ENCODE measurements at places on chromosomes 7 and 10. TPM values are rescaled to one million over a fixed set of nuclear protein-coding genes. Genes with fewer than 3 reads are reported as not detected.

GRCh38 chr7:54995610-54996363 is 23.0 kb upstream of the EGFR start:
- no peak overlapping the region for H3K4me3 ChIP-seq
- H3K36me3 ChIP-seq = no peaks in the 10 kb centered on the region
- H3K4me1 ChIP-seq = peaks cover 3% of the 10 kb centered on the region
- no peak for DNase-seq
- no peaks in the 10 kb centered on the region for H3K27me3 ChIP-seq
- no peak overlapping the region for H3K27ac ChIP-seq

DNA sequence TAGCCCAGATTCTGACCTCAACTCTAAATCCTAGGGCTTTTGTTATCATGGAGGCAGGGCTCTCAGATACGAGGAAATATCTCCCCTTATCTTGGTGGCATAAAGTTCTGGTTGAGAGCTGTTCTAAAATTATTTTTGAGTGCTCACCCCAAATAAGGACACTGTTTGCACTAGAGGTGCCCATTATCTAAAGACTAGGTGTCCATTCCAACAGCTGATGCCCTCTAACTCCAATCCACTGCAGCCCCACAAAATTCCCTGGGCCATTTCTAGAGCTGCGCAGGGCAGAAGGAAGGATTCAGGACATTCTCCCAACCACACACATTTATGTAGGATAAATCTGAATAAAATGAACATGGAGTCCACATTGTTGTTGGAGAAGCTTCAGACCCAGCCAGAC is 301.9 kb downstream of the FGFR2 start:
- no peak overlapping the region for H3K4me3 ChIP-seq
- DNase-seq = no peak
- H3K4me1 ChIP-seq = no peaks in the 10 kb centered on the region
- H3K27ac ChIP-seq = no peak overlapping the region

DNA sequence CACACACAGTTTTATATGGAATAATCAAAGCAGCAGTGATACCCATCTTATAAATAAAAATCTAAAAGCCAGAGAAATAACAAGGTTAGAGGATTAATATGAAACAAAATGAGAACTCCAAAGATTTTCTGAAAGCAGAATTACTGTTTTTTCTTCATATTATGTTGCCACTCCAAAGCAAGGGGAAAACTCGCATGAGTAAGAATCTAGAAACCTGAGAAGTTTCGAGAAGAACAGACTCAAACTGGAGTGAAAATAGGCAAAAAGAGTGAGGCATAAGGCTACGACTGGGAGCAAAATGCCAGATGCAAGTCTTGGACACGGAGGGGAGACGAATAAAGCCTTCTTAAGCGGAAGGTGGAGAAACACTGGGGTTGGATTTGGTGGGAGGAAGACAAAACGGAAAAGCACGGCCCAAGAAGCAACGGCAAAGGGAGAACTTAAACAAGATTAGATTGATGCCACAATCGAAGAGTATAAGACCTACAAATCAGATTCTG is 923 bp downstream of the TNPO3 start:
- peak overlapping the region; percentile 99 for H3K27ac ChIP-seq
- H3K27me3 ChIP-seq = peaks cover 4% of the 10 kb centered on the region
- H3K36me3 ChIP-seq = peaks cover 17% of the 10 kb centered on the region
- H3K4me3 ChIP-seq = peak overlapping the region; percentile 99
- peaks cover 31% of the 10 kb centered on the region for H3K4me1 ChIP-seq

DNA sequence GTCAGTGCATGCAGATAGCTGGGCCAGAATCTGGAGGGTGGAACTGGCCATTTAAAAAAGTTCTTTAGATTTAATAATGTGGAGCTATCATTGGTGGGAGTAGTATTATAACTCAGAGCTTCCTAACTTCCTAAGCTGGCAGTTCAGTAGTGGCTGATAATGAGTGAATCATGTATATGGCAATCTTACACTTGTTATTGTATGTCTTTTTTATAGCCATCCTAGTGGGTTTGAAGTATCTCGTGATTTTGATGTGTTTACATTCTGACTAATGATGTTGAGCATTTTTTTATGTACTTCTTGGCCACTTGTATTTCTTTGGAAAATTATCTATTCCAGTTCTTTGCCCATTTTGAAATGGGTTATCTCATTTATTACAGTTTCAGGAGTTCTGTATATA is 15.4 kb downstream of the TFAM start:
- H3K4me3 ChIP-seq = no peak overlapping the region
- H3K36me3 ChIP-seq = no peaks in the 10 kb centered on the region
- no peak overlapping the region for H3K27ac ChIP-seq
- no peaks in the 10 kb centered on the region for H3K4me1 ChIP-seq

GRCh38 chr10:132940791-132941465 is 1.4 kb downstream of the CFAP46 start:
- H3K4me1 ChIP-seq = peaks cover 3% of the 10 kb centered on the region
- no peak overlapping the region for H3K4me3 ChIP-seq
- no peak overlapping the region for H3K27ac ChIP-seq

- H3K36me3 ChIP-seq = peaks cover 6% of the 10 kb centered on the region
- H3K4me3 ChIP-seq = no peak overlapping the region
- peaks cover 1% of the 10 kb centered on the region for H3K27me3 ChIP-seq
Measured at GRCh38 chr10:682931-683447, 6.5 kb downstream of the DIP2C start.

- no peak overlapping the region for H3K27ac ChIP-seq
- H3K4me3 ChIP-seq = no peak overlapping the region
- no peaks in the 10 kb centered on the region for H3K4me1 ChIP-seq
- H3K36me3 ChIP-seq = no peaks in the 10 kb centered on the region
- H3K27me3 ChIP-seq = no peaks in the 10 kb centered on the region
Measured at GRCh38 chr10:70799124-70799523, 13.9 kb upstream of the TBATA start.

GRCh38 chr10:101217450-101218281 is 11.6 kb downstream of the LBX1 start:
- no peak overlapping the region for H3K27ac ChIP-seq
- DNase-seq = peak; percentile 83
- peaks cover 45% of the 10 kb centered on the region for H3K27me3 ChIP-seq
- H3K36me3 ChIP-seq = no peaks in the 10 kb centered on the region
- H3K4me3 ChIP-seq = no peak overlapping the region

GRCh38 chr7:20200971-20201370 is 16.2 kb downstream of the MACC1 start:
- H3K27ac ChIP-seq = no peak overlapping the region
- H3K4me1 ChIP-seq = peaks cover 11% of the 10 kb centered on the region
- DNase-seq = no peak
- no peaks in the 10 kb centered on the region for H3K27me3 ChIP-seq
- no peaks in the 10 kb centered on the region for H3K36me3 ChIP-seq
- H3K4me3 ChIP-seq = no peak overlapping the region

DNA sequence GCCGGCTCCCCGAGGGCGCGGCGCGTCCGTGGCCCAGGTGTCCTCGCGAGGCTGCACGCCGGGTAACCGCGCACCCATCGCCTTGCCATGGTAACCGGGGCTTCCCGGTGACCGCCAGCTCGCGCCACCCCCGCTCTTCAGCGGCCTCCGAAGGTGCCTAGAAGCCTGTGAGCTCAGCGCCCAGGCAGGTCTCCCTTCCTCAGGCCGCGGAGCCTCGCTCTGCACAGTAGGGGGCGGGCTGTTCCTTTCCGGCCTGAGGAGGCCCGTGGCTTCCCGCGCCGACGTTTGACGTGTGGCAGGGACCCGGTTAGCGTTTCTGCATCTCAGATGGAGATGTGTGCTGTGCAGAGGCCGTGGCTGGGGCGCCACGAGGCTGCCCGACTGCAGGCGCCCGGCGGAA is 117.1 kb downstream of the DYNC2I1 start:
- H3K36me3 ChIP-seq = peaks cover 9% of the 10 kb centered on the region
- peaks cover 10% of the 10 kb centered on the region for H3K27me3 ChIP-seq
- no peak overlapping the region for H3K4me3 ChIP-seq
- peaks cover 5% of the 10 kb centered on the region for H3K4me1 ChIP-seq
- no peak for DNase-seq

GRCh38 chr7:138089080-138089901 is 13.0 kb downstream of the AKR1D1 start:
- H3K4me3 ChIP-seq = no peak overlapping the region
- peaks cover 1% of the 10 kb centered on the region for H3K27me3 ChIP-seq
- DNase-seq = no peak
- no peaks in the 10 kb centered on the region for H3K4me1 ChIP-seq

- H3K36me3 ChIP-seq = no peaks in the 10 kb centered on the region
- no peak overlapping the region for H3K27ac ChIP-seq
- DNase-seq = no peak
- no peak overlapping the region for H3K4me3 ChIP-seq
- no peaks in the 10 kb centered on the region for H3K4me1 ChIP-seq
Measured at GRCh38 chr7:134029-134428, 58.3 kb upstream of the FAM20C start.

- DNase-seq = no peak
- H3K27me3 ChIP-seq = no peaks in the 10 kb centered on the region
- H3K4me1 ChIP-seq = no peaks in the 10 kb centered on the region
Measured at GRCh38 chr10:21481407-21481806, 44.1 kb downstream of the SKIDA1 start.

- DNase-seq = no peak
- H3K27me3 ChIP-seq = no peaks in the 10 kb centered on the region
- H3K27ac ChIP-seq = no peak overlapping the region
- no peaks in the 10 kb centered on the region for H3K4me1 ChIP-seq
- H3K36me3 ChIP-seq = no peaks in the 10 kb centered on the region
Measured at GRCh38 chr7:24108906-24109376, 175.0 kb upstream of the NPY start.

- peak overlapping the region; percentile 94 for H3K27ac ChIP-seq
- no peak overlapping the region for H3K4me3 ChIP-seq
- DNase-seq = peak; percentile 43
- peaks cover 25% of the 10 kb centered on the region for H3K4me1 ChIP-seq
- H3K27me3 ChIP-seq = peaks cover 2% of the 10 kb centered on the region
Measured at GRCh38 chr7:140625908-140626868, 14.4 kb downstream of the DENND2A start.

GRCh38 chr10:59997827-59998525 is 91.6 kb upstream of the CCDC6 start:
- H3K27me3 ChIP-seq = no peaks in the 10 kb centered on the region
- H3K27ac ChIP-seq = no peak overlapping the region
- H3K36me3 ChIP-seq = no peaks in the 10 kb centered on the region
- no peak for DNase-seq
- no peaks in the 10 kb centered on the region for H3K4me1 ChIP-seq

- no peak overlapping the region for H3K4me3 ChIP-seq
- H3K27me3 ChIP-seq = no peaks in the 10 kb centered on the region
- H3K27ac ChIP-seq = no peak overlapping the region
- no peaks in the 10 kb centered on the region for H3K4me1 ChIP-seq
- H3K36me3 ChIP-seq = no peaks in the 10 kb centered on the region
- DNase-seq = no peak
Measured at GRCh38 chr7:113456533-113456932, 338.2 kb upstream of the SMIM30 start.

DNA sequence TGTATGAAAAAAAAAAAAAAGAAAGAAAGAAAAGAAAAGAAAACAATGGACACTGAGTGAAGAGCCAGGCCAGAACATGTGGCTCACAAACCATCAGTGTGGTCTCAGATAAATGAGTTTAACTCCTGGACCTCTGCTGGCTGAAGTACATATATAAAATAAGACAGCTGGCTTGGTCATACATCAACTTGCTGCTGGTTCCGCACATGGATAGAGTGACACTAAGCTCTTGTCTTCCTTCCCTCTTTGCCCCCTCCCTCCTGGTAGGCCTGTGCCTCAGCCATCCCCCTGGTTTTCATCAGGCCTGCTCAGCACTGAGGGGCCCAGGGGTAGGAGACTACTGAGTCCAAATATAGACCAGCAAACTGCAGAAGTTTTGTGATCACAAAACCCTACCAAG is 58.1 kb upstream of the DGKI start:
- H3K36me3 ChIP-seq = peaks cover 53% of the 10 kb centered on the region
- no peaks in the 10 kb centered on the region for H3K4me1 ChIP-seq
- no peak overlapping the region for H3K27ac ChIP-seq
- DNase-seq = no peak
- peaks cover 2% of the 10 kb centered on the region for H3K27me3 ChIP-seq

GRCh38 chr10:124693396-124693795 is 50.8 kb downstream of the FAM53B start:
- no peak overlapping the region for H3K4me3 ChIP-seq
- no peak overlapping the region for H3K27ac ChIP-seq

DNA sequence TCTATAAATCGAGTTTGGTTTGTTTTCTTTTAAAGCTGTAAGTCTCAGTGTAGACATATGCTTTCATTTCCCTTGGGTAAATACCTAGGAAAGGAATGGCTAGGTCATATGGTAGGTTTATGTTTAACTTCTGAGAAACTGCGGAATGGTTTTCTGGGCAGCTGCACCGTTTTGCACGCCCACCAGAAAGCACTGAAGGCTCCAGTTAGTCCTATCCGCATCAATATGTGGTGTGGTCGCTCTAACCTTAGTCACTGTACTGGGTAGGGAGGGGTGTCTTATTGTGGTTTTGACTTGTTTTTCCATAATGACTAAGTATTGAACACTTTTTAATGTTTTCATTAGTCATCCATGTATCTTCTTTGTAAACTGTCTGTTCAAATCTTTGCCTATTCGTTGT is 279.5 kb upstream of the AKR1E2 start:
- H3K36me3 ChIP-seq = no peaks in the 10 kb centered on the region
- no peak overlapping the region for H3K4me3 ChIP-seq
- no peaks in the 10 kb centered on the region for H3K4me1 ChIP-seq
- no peak overlapping the region for H3K27ac ChIP-seq
- H3K27me3 ChIP-seq = no peaks in the 10 kb centered on the region

- H3K4me3 ChIP-seq = no peak overlapping the region
- H3K27ac ChIP-seq = no peak overlapping the region
- no peaks in the 10 kb centered on the region for H3K27me3 ChIP-seq
- no peak for DNase-seq
- no peaks in the 10 kb centered on the region for H3K4me1 ChIP-seq
- H3K36me3 ChIP-seq = no peaks in the 10 kb centered on the region
Measured at GRCh38 chr10:12689893-12690292, 311.6 kb downstream of the CCDC3 start.

GRCh38 chr7:142636751-142637150 is 112.5 kb upstream of the PRSS1 start:
- H3K36me3 ChIP-seq = no peaks in the 10 kb centered on the region
- DNase-seq = no peak
- no peaks in the 10 kb centered on the region for H3K4me1 ChIP-seq

GRCh38 chr10:108574233-108574632 is 1349.1 kb downstream of the XPNPEP1 start:
- no peak overlapping the region for H3K4me3 ChIP-seq
- no peak for DNase-seq
- peaks cover 6% of the 10 kb centered on the region for H3K4me1 ChIP-seq
- H3K27me3 ChIP-seq = no peaks in the 10 kb centered on the region
- H3K27ac ChIP-seq = no peak overlapping the region

GRCh38 chr10:112789248-112789647 is 160.8 kb upstream of the TCF7L2 start:
- no peak for DNase-seq
- H3K27me3 ChIP-seq = no peaks in the 10 kb centered on the region
- no peak overlapping the region for H3K4me3 ChIP-seq
- H3K36me3 ChIP-seq = no peaks in the 10 kb centered on the region

The RAB19 gene
- 5.1 TPM for total RNA-seq

The PDE6C gene
- total RNA-seq = not detected

The FRMPD2 gene
- not detected for total RNA-seq

The OR2A7 gene
- 2.6 TPM for total RNA-seq

The SMO gene
- total RNA-seq = 17.4 TPM

The CAMK2B gene
- total RNA-seq = 0.23 TPM

The STOX1 gene
- total RNA-seq = 0.21 TPM

The GOLGA7B gene
- total RNA-seq = 2.5 TPM

The PHKG1 gene
- not detected for total RNA-seq

The UBE2D4 gene
- 9.3 TPM for total RNA-seq

The PDZD7 gene
- 0.54 TPM for total RNA-seq

The HTRA1 gene
- 72.3 TPM for total RNA-seq

The KCNIP2 gene
- total RNA-seq = 7.7 TPM

The CPVL gene
- total RNA-seq = 21.8 TPM

Measured in endothelial cell (in vitro differentiated cells).